ENCODE measurements at places on chromosomes 7 and 10. TPM values are rescaled to one million over a fixed set of nuclear protein-coding genes. Genes with fewer than 3 reads are reported as not detected.

NPY4R gene
- not detected for total RNA-seq

UPP1 gene
- total RNA-seq: 5.0 TPM

DNA sequence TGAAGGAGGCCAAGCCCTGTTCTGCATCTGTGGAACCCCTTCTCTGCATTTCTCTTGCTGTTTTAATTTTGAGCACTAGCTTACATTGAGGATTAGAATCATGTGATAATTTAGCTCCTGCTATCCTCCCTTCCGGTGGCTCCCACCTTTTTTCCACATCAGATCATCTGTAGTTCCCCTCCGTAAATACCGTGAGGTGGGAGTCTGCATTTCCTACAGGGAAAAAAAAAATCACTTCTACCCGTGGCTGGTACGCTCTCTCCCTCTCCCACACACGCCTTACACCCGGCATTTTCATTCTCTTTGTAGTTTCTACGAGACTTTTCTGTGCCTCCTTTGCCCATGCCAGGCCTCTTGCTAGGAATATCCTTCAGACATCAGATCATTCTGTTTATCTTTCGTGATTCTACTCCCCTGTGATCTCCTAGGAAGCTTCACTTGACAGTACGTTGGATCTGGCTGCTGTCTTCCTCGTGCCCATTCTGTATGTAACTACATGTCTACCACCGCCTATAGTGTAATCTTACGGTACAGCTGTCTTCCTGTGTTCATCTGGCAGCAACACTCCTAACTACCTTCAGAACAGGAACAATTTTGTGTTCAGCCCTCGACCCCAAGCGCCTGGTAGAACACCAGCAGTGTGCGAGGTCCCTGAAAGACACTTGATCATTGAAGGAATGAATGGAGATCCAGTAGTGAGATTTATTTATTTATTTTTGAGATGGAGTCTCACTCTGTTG is 41.7 kb upstream of the OCM start:
- no peak for DNase-seq

GRCh38 chr10:105963334-105963884 is 1201.1 kb downstream of the SORCS1 start:
- no peak for DNase-seq

DNA sequence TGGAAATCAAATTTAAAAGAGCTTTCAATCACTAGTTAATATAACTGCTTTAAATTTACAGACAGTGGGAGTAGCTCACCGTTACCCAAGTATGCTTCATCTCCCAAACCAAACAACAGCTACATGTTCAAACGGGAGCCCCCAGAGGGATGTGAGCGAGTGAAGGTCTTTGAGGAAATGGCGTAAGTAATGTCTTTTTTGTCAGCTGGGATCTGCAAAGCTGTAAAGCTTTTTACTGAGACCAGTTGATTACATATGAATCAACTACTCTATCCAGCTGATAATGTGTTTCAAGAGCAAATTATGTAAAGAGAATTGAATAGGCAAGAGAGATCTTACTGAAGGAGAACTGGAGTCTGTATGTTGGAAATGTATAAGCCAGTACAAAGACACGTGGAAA is 116.2 kb downstream of the GLCCI1 start:
- no peak for DNase-seq

DNA sequence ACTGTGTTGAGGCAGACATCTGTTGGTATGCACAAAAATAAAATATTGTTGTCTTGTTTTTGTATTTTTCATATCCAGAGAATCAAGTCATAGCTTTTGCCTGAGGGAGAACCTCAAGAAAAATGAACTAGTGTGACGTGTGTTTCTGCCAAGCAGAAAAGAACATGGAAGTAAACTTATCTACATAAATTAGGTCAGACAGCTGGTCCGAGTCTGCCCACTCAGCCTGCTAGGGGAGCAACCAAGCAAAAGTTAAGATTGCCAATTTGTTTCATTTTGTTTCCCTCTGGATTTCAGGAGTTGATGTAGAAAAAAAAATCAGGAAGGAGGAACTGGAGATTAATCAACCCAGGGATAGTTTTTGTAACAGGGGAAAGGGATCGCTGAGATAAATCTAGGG is 572.4 kb upstream of the LRRTM3 start:
- no peak for DNase-seq

GRCh38 chr7:117096942-117097341 is 143.6 kb downstream of the ST7 start:
- no peak for DNase-seq

Measured in mesothelial cell of epicardium (in vitro differentiated cells).